ENCODE measurements at places on chromosomes 6 and 20.

- peak; percentile 96 for DNase-seq
Measured at GRCh38 chr6:26216886-26217713, 129.9 kb downstream of the HFE start.

DNA sequence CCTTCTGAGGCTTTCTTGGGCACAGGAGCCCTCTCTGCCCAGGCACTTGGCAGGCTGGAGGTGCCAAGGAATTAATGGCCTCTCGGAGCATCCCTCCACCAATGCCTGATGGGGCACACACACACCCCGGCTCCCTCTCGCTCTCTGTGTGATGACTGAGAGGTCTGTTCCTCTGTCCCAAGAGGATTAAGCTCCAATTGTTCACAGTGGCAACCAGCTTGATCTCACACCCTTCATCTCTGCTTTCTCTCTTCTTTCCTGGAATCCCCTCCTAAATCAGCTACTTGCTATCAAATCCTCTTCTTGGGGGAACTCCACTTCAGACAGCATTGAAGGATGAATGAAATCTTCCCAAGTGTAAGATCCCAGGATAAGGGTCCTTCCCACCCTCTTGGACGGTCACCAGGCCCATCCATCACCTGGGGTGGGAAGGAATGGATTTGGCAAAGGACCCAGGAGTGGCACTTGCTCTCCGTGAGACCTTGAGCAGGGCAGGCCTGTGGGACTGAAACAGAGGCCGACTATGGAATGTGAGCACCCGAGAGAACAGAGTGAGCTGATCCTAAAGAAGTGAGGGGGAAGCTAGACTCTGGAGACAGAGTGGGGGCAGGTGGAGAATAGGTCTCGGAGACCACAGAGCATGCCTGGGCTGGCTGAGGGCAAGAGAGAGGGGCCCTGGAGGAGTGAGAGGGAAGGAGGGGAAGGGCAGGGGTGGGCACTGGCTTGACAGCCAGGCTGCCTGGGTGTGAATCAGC is 93.6 kb downstream of the GRM4 start:
- no peak for DNase-seq

- no peak for DNase-seq
Measured at GRCh38 chr6:132466952-132467351, 46.0 kb downstream of the STX7 start.

DNA sequence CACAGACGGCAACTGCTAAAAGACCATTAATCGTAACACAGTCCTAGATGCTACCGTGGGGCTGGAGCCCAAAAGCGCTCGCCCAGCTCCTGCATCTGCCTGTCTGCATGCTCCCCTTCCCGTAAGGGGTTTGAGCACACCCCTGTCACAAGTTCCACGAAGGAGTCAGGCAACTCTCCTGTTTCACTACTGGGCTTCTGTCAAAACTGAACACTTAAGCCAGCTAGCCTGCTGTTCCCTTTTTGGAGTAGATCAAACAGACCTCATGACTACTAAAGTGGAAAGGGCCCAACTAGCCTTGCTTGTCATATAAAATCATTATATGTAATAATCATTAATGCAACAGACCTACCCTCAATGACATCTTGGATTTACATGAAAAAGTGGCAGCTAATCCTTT is 61.3 kb downstream of the TRMT11 start:
- no peak for DNase-seq

DNA sequence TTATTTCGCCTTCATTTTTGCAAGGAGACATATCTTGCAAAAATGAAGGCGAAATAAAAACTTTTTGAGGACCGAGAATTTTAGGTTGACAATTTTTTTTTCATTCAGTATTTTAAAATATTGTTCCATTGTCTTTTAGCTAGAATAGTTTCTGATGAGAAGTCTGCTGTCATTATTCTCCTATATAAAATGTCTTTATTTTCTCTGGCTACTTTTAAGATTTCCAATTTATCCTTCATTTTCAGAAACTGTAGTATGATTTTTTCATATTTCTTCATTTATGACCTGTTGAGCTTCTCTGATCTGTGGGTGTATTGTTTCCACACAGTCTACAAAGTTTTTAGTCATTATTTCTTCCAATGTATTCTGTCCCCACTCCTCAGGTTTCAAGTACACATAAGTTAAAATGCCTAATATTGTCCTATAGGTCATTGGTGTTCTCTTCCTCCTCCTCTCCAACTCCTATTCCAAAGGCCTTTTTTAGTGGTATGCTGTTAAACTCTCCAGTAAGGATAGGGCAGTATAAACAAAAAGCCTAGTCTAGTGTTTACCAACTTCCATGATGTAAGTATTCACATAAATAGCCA is 15.7 kb downstream of the AHI1 start:
- DNase-seq = peak; percentile 21

- DNase-seq = no peak
Measured at GRCh38 chr6:49548613-49549304, 1.7 kb upstream of the C6orf141 start.

- DNase-seq = no peak
Measured at GRCh38 chr6:163751032-163751525, 336.6 kb downstream of the QKI start.

DNA sequence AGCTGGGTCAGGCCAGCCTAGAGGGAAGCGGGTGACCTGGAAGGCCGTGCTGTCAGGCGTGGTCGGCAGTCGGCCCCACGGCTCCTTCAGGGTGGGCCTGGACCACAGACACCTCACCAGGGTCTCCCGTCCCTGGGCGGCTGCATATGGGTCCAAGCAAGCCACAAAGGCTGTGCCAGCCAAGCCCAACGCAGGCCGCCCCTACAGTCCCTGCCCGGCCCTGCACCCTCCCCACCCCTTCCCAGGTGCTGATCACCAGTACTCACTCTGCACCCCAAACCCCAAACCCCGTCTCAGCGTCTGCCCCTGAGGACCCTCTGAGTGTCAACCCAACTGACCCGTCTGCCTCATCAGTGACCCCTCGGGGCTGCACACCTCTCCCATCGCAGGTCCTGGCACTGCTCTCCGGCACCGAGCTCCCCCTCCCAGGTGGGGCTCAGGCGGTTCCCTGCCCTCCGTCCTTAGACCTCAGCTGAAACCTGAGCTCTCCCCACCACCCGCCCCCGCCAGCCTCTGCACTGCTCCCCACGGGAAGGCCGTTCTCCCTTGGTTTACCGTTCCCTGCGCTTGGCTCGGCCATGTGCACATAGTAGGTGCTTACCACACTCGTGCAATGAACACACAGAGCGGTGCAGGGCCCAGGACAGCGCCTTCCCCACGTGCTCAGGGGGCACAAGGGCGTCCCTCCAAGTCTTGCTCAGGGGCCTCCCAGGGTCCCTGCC is 1.5 kb upstream of the PPDPF start:
- no peak for DNase-seq

GRCh38 chr6:147903321-147903720 is 394.8 kb downstream of the SAMD5 start:
- DNase-seq = no peak

DNA sequence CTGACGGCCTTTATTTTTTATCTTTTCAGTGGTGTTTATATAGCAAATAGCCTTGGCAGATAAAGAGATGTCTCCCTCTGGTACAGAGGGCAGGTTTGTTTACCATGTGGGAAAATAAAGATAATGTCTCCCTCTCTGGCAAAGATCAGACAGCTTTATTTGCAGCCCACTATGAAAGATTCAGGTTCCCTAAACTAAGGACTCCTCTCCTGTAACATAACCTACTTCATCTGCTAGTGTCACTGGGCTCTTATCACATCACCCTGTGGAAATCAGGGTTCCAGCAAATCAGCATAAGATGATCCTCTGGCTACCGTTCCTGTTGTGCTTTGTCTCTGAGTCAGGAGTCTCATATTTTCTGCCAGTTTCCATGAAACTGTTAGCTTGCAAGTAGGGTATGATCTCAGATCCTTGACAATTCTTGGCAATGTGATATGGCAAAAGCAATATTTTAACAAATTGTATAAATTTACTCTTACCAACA is 3.1 kb downstream of the FBXL4 start:
- peak; percentile 74 for DNase-seq

DNA sequence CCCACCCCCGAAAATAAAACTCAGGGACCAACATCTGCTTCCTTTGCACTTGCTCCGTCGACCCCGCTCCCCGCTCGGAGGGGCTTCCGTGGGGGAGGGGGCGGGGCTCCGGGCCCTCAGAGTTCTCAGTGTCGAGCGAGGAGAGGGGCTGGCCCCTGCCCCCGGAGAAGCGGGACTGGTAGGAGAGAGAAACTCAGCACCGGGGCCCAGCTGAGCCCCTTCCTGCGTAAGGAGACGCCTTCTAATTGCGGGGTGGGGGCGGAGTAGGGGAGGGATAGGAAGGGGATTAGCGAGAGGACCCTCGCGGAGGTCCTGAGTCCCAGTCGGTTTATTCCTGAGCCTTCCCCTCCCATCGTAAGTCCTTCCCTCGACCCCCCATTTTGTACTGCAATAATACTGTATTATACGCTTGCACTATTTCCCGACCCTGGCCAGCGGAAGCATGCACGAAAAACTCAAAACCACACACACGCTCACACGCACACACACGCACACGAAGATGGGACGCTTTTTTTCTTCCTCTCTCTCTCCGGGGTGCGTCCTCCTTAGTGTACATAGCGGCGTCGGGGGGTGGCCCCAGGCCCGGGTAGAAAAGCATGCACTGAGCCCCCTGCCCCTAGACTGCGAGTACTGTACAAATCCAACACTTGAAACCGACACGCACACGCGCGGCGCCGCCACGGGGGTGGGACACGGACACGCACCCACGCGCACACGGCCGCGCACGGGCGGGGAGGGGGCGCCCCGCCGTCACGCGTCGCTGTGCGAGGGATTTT is 22.1 kb upstream of the SLC22A7 start:
- DNase-seq = no peak

GRCh38 chr20:324177-325044 is 941 bp upstream of the SOX12 start:
- peak; percentile 96 for DNase-seq

GRCh38 chr6:169858293-169858934 is 107.0 kb downstream of the ERMARD start:
- DNase-seq = no peak

DNA sequence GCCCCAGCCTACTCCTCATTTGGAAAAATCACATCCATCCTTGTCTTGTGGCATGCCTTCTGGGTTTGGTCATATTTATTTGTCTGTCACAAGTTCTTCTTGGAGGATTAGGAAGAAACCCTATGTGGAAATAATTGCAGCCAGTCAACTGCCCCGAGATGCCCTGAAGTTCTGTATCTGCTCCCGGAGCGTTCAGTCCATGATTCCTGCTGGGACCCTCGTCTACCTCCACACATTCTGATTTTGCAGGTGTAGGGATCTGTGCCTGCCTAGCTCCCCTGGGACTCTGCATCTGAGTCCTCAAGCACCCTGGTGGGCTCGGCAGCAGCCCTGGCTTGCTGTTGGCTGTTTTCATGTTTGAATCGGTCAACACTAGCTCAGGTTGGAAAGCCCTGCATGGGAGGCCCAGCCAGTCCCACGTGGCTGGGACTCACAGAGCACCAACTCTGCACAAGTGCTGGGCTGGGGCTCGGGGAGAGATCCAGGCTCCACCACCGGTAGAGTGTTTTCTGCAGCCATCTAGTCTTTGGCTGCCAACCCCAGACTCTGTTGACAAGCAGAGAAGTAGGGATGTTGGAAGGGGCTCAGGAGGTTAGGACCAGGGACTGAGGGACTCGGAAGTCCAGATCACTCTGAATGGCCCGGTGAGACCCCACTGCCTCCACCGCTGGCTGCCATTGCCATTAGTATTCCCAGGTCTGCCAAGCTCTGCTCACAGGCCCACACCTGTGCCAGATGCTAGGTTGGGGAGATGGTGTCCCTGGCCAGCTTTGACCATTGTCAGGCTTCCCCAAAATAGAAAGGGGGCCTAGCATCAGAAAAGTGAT is 183.5 kb upstream of the CST7 start:
- no peak for DNase-seq

- DNase-seq = no peak
Measured at GRCh38 chr6:67497749-67498148, 1137.3 kb upstream of the ADGRB3 start.

DNA sequence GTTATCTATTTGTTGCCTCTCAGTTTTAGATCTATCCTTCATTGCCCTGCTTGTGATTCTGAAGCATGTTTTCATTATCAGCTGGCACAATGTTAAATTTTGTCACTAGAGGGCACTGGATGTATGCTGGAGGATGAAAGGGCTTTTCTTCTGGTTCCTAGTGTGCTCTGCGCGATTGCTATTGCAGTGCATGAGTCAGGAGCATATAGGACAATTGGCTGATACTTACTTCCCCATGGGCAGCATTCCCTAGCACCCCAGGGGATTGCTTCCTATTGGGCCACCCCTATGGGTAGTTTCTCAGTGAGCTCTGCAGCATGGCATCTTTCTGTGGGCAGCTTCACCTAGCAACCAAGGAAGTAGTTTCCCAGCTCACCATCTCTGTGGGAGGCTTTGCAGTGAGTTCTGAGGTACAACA is 280.3 kb upstream of the SYNCRIP start:
- peak; percentile 9 for DNase-seq

DNA sequence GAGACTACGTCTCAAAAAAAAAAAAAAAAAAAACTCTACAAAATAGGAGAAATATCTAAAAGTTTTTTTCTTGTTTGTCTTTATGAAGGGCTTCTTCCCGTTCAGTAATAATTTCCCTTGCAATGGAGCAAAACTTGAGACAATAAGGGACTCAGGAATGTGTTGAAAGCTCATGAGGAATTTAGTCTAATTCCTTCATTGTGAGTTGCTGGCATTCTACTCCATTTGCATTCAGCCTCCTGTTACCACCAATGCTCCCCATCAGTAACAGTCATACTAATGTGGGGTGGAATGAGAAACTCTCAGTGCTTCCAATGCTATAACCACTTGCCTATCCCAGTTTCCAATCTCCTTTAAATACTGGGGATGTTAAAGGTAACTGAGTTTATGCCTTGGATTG is 576.7 kb upstream of the AGPAT4 start:
- DNase-seq = no peak

GRCh38 chr6:137581019-137581707 is 87.0 kb upstream of the OLIG3 start:
- no peak for DNase-seq

- DNase-seq = no peak
Measured at GRCh38 chr6:157339432-157339831, 16.1 kb upstream of the TMEM242 start.

- no peak for DNase-seq
Measured at GRCh38 chr6:158507174-158507573, 52.7 kb upstream of the TMEM181 start.

DNA sequence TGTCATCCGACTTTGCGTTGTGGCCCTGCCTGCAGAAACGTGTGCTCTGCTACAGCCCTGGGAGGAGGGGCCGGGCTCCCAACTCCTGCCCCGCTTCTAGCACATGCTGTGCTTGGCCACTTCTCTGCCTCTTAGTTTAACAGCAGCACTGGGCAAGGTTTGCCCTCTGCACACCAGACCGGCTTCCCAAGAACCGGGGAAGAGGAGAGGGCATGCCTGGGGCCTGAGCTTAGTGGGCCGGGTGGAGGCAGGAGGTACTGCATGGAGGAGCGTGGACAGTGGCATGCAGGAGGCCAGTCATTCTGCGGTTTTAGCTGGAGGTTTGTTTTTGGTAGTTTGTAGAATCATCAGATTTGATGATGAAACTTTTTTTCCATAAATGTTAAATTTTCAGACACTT is 45.5 kb downstream of the CEP43 start:
- DNase-seq = no peak

DNA sequence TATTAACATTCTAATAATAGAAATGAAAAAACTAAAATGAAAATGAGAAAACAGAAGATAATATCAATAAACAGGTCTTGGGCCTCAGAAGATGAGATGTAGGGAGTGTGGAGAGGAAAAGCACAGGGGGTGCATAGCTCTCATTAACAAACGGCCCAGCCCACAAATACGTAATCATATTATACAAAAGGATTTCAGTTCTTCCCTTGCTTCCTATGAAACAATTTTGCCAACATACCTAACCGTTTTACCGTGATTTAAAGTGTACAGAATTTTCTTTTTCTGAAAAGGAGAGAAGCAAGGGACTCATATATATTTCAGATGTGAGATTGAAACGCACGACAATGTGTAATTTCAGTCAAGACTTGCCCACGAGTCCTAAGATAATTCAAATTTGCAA is 136.0 kb downstream of the HFE start:
- peak; percentile 82 for DNase-seq

Data from NCI-H146 (cell line).